ENCODE measurements at places on chromosomes 4 and X.

- no peak for DNase-seq
These were observed 105.1 kb downstream of the FNIP2 start for GRCh38 chr4:158873795-158874401.

DNA sequence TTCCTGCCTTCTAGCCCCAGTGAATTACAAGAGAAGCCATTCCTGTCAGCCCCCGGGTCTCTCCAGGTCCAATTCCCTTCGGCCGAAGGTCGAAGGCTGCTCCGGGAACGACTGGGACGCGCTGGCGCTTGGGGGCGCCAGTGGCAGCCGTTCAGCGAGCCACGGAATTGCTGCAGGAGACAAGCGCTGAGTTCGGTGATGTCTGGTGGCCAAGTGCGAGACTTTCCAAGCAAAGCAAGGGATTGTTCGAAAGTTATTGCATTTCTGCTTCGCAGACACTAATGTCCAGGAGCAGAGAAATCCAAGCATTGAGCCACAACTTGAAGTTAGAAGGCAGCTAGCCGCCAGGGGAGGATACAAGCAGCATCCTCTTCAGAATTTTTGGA is 1.1 kb upstream of the DKK2 start:
- no peak for DNase-seq

DNA sequence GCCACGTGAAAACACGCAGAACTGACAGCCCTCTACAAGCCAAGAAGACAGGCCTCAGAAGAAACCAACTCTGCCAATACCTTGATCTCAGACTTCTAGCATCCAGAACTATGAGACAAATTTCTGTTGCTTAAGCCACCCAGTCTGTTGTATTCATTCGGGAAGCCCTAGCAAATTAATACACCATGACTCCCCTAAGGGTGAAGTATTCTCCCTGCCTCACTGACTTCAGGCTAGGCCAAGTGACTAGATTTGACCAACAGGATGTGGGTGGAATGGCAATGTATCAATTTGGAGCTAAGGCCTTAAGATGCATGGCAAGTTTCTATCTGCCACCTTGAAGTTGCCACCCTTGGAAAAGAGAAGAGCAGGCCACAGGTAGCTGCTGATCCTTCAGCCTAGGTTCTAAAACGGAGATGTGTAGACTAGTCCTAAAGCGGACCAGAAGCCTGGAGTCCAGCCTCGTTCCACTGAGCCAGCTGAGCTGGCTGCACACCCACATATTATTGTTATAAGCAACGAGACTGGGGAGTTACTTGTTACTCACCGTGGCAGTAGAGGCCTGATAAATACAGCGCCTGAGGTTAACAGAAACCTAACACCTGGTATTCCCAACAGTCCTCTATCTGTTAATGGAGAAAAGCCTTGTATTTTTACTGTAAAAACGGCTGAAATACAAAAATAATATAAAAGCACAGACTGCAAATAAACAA is 16.4 kb downstream of the SCARB2 start:
- no peak for DNase-seq

DNA sequence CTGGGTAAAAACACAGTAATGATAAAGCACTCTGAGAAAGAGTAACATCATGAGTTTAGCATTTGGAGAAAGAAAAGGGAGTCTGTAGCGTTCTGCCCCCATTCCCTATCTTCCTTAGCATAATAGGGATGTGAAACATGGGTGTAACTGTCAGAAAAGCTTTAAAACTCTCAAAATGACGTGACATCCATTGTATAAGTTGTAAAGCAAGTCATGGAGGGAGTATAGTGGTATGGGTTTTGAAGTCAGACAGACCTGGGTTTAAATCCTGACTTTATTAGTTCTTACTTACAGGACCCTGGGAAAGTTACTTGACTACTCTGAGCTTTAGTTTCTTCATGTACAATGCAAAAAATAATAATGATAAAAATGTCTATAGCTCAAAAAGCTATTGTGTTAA is 17.1 kb downstream of the FBXO8 start:
- DNase-seq: no peak

DNA sequence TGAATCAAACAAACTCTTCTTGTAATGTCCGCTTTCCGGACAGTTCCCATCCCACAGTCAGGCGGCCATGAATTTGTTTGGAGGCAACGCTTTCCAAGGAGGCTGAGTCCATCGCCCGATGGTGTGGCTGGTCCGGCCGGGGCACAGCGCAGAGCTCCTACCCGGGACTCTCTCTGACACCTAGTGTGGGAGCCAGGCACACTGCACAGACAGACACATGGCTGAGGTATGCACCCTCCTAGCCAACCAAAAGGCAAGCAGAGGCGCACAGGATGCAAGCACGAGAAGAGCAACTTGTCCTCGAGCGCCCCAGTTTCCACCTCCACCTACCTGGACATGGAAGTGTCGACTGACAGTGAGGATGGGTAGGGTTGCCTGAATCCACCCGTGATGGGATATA is 87.5 kb downstream of the LEF1 start:
- DNase-seq: no peak

DNA sequence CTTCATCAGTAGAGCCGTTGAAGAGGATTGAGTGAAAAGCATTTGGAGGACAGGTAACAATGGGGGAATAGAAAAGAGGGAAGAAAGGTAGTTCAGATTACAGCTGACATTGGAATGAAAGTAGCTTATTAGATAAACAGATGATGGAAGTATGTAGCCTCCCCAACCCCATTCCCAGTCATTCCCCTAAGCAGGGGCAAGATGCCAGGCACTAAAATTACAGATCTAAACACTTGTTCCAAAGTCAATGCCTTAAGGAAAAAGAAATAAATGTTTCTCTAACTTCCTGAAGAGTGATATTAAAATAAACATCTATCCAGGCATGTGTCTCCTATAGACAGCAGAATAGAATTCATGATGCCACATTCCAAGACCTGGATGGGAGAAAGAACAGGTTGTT is 350.8 kb downstream of the PDGFC start:
- no peak for DNase-seq

GRCh38 chrX:27674491-27674890 is 84.3 kb downstream of the DCAF8L2 start:
- no peak for DNase-seq

GRCh38 chrX:119468551-119469312 is 488 bp downstream of the SLC25A5 start:
- peak; percentile 93 for DNase-seq

GRCh38 chr4:164081801-164082200 is 587.3 kb downstream of the TMA16 start:
- DNase-seq: no peak

DNA sequence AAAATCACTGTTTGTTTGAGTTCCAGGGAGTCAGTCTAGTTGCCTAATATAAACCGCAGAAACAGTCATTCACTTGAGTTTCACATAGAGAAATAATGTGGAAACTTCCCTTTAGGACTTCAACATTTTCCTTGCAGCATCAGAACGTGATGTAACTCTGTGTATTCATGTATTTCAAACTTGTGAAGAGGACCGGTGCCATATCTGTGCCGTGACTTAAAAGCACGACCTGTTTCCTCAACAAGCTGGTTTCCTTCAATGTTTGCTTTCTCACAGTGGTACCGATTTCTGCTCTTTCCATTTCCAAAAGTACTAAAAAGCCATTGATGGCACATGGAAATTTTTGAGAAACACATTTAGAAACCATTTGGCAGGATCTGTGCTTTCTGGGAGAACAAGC is 166.6 kb upstream of the RAPGEF2 start:
- no peak for DNase-seq

GRCh38 chrX:140229191-140229590 is 263.9 kb upstream of the CXorf66 start:
- no peak for DNase-seq

- DNase-seq: no peak
These were observed 41.0 kb downstream of the FNIP2 start for GRCh38 chr4:158809611-158810486.

- DNase-seq: no peak
These were observed 110.5 kb downstream of the PCDH18 start for GRCh38 chr4:137421796-137422195.

DNA sequence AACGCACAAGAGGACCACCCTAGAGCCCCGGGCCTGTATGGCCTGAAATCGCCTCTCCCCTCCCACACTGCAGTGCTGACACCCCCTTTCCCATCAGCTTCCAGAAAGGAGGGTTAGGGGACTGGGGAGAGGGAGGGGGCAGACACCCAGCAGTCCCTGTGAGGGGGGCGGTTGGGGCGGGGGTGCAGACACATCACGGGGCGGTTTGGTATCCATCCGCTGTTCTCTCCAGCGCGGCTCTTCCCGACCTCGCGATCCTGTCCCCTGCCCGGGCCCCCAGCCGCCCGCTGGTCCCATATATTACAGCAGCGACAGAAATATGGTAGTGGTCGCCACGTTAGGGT is 404 bp upstream of the GPRASP2 start:
- no peak for DNase-seq

- no peak for DNase-seq
These were observed 94.9 kb downstream of the HDAC8 start for GRCh38 chrX:72477781-72478181.

DNA sequence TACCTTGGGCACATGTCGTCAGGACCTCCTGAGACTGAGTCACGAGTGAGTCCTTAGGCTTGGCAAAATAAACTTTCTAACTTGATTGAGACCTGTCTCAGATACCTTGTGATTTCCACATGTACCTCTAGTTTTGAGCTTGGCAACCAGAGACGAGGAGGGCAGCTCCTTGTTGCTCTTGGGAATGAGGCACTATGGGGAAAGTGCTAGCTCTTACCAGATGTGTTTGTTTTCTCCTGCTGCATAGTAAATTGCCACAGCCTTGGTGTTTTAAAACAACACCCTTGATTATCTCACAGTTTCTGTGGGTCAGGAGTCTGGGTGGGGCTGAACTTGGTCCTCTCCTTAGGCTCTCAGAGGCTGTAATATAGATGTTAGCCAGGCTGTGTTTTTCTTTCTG is 59.1 kb upstream of the MAML3 start:
- DNase-seq: no peak

DNA sequence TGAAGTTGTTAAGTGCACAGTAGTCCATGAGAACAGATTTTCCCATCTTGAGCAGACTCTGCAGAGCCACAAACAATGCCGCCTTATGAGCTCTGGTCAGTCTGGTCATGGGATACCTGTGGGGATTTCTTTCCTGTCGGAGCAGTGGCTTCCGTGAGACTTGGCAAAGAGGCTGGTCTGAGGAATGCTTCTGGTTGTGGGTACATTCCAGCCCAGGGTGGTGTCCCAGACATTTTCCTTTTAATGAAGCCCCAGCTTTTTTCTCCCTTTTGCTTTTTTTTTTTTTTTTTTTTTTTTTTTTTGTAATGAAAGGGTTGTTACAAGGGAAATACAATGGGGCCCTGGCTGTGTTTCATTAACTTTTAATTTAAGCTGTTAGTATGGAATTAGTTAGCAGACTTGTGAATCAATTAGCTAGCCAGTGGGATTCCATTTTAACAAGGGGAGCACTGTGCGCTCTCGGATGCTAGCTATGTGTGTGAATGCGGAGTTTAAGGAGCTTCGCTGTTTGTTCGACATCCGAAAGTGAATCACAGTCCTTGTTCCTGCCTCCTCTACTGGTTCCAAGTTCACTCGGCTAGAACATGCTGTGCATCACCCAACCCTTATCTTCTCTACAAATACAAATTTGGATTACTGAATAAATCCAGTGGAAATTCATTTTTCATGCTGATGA is 225.1 kb downstream of the CBR4 start:
- no peak for DNase-seq

DNA sequence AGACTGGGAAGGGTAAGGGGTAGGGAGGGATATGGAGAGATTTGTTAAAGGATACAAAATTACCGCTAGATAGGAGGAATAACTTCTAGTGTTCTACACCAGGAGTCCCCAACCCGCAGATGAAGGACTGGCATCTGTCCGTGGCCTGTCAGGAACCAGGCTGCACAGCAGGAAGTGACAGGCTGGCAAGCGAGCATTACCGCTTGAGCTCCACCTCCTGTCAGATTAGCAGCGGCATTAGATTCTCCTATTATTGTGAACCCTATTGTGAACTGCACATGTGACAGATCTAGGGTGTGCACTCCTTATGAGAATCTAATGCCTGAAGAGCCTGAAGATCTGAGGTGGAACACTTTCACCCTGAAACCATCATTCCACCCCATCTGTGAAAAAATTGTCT is 27.9 kb upstream of the BBS7 start:
- no peak for DNase-seq

DNA sequence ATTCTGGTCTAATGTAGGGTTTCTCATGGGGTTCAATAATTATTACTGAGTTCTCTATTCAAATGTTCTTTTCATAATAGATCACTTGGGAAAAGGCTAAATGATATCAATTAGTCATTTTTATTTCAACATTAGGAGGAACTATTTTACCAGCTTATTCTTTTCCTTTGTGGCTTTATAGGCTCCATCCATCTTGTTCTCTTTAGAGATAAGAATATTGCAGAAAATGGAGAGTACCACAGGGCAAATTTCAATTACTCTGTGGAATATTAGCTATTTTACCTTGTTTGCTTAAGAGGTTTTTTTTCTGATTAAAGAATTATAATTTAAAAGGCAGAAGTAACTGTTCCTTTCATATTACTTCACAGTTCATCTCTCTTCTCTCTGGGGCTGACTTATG is 55.8 kb downstream of the MAP9 start:
- no peak for DNase-seq

DNA sequence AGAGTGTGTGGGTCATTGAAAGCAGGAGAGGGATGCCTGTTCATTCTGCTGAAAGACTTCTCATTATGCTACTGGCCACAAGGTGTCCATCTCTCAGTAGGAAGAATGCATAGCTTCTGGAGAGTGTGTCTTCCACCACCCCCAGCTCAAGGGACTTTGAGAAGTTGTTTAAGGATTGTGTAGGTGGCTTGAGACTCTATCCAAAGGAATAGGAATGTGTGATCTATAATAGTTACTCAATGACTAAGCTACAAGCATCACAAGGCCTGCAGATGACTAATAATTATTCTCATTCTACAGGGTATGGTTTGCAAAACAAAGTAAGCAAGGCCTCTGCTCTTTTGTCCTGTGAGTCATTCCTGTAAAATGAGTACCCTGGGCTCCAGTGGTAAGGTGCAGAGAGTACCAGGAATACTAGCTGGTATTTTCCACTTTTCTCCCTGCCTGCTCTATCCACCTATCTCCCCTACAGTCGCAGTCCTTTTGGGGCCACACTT is 279.8 kb upstream of the BOD1L1 start:
- no peak for DNase-seq

Measured in ascending aorta (tissue), 2 donors.